LNCaP clone FGC (cell line): ENCODE measurements at places on chromosomes 5 and 9.

DNA sequence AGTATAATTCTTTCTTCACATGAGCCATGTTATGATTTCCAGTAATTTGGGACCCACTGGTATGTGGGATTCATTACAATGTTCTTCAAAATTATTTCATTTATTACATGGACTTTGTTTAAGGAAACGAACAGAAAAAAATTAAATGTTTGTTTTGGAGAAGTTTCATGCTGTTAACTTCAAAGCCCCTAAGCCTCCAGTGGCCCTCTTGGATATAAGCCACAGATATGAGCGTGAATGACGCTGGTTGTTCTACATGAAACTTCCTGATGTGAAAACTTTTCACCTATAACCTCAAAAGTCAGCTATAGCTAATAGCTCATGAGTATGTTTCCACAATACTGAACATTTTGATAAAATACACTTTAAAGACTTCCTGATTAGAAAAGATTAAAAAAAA lies 334.2 kb downstream of the PDE4D start:
- DNase-seq: no peak

DNA sequence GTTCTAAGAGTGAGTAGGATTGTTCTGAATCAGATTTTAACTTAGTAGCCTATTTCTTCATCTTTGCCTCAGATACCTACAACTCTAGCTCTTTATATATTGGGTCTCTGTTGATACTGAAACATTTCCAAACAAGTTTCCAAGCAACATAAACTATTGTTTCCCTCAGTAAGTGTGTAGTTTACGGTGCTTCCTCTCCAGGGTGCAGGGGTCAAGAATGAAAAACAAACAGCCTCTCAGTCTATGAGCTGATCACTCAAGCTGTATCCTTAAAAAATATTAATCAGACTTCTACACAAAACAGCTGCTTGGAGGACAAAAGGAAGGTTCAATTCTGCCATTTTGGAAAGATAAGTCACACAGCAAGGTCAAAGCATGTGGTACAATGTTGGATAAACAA lies 75.0 kb downstream of the ADAMTS12 start:
- no peak for DNase-seq

DNA sequence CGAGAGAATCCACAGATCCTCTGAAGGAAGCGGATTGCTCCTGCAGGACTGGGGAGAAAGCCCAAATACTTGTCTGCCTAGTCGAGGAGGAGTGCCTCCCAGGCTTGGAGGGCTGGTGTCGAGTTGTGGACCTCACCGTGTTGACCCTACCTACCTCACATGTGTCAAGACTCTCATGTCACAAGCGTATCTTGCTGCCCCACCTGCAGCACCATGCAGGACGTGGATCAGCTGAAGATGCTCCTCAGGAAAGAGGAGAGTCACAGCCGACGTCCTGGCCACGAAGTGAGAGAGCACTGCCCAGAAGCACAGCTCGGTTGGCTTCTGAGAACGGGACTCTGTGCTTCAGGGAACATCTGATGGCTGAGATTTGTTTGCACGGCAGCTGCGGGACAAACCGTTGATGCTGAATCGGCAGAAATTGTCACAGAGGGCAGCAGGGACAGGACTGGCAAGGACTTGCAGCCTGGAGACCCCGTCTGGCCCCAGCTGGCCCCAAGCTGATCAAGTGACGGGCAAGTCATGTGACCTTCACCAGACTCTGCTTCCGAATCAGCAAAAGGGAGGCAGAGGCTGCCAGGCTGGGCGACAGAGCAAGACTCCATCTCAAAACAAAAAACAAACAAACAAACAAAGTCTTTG lies 119.1 kb upstream of the ITGA1 start:
- no peak for DNase-seq

GRCh38 chr5:38121420-38121819 lies 136.9 kb upstream of the EGFLAM start:
- no peak for DNase-seq

GRCh38 chr5:131322926-131323325 lies 59.1 kb downstream of the CDC42SE2 start:
- no peak for DNase-seq
